Activated T-helper 1 cell treated with anti-CD3 and anti-CD28 coated beads, Interleukin-2, amount 50 U/mL, for 16 hours (primary cell): ENCODE measurements at places on chromosomes 4 and X.

DNA sequence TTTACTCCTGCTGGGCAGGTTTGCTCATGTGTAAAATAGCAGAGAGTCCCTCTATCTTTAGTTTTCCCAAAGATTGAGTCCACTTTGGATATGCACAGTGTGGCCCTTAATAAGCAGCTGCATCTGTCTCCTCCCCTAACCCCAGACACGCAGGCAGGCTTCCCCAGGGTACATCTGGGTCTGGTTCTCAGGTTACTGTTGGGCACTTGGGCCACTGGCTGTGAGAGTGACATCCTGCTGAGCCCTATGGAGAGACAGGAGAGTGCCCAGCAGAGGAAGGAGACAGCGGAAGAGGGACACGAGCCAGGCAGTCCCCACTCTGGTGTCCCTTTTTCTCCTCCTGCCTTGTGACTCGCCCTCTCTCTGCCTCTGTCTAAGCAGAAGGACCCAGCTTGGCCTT is 16.0 kb downstream of the XK start:
- no peak for DNase-seq

DNA sequence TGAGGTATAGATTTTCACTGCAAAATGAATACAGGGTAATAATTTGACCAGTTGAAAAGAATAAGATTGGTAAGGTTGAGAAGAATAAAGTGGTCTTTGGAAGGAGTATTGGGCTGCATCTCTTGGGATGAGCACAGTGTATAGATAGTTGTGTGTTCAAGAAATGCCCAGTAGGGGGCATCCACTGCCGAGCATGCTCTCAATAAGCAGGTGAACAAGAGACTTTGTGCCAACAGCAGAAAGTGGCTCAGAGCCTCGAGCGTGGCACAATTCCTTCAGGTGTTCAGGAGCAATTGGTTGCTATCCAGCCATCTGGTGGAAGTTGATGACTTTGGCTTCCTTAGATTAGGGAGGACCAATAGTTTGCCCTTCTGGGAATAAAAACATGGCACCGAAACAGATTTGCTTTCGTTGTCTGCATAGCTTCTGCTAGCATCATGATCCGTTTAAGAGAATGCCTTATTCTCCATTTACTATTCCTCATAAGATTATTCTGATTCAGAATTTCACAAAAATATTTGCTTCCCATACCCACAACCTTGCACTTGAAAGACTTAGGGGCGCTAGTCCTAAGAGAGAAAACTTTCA is 258.1 kb upstream of the NEIL3 start:
- no peak for DNase-seq

- no peak for DNase-seq
Measured at GRCh38 chr4:88497859-88498409, 25.6 kb downstream of the PYURF start.

DNA sequence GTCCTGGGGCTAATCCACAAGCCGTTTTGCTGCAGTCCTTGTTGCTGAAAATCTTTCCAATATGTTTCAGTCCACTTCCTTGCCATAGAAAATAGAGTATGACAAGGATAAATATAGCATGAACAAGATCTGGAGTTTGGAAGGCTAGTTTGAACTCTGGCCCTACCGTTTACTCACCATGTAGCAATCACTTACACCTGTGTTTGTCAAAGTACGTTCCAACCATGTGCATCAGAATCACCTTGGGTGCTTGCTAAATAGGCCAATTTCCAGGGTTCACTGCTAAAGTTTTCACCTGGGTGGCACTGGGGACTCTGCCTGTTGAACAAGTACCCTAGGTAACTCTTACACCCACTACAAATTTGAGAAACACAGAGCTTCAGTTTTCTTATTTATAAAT is 188.9 kb downstream of the ENOX2 start:
- DNase-seq: no peak

- no peak for DNase-seq
Measured at GRCh38 chrX:132533409-132533808, 44.6 kb upstream of the MBNL3 start.

DNA sequence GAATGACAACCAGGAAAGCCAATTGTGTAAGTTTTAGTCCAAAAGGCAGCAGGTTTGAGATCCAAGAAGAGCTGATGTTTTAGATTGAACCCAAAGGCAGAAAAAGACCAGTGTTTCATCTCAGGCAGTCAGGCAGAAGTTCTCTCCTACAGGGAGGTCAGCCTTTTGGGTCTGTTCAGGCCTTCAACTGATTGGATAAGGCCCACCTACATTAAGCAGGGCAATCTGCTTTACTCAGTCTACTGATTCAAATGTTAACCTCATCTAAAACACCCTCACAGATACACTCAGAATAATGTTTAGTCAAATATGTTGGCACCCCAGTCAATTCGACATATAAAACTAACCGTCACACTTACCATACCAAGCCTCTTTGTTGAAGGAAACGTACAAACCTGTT is 134.2 kb upstream of the NEIL3 start:
- DNase-seq: no peak

- no peak for DNase-seq
Measured at GRCh38 chrX:52138830-52139544, 45.7 kb upstream of the MAGED4 start.

- DNase-seq: no peak
Measured at GRCh38 chr4:70768301-70768948, 46.7 kb downstream of the RUFY3 start.

GRCh38 chr4:159607809-159608208 is 504.9 kb downstream of the RAPGEF2 start:
- DNase-seq: no peak

GRCh38 chrX:9462456-9462855 is 2.4 kb upstream of the TBL1X start:
- no peak for DNase-seq

DNA sequence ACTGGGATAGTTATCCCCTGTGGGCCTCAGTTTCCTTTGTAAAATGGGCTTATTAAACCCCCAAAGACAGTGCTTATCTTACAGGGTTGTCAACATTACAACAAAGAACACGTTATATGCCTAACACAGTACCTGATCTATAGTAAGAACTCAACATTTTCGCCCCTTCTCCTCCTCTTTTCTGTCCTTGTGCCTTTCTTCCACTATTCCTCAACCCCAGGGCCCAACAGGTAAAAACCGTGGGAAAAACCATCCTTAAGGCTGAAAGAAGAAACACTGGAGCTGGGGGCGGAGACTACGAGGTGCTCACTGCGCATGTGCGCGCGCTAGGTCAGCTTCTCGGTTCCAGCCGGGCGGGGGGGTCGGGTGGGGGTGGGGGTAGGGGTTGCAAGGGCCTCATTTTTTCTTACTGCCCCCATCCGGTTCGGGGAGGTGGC is 426 bp upstream of the XIAP start:
- DNase-seq: no peak

DNA sequence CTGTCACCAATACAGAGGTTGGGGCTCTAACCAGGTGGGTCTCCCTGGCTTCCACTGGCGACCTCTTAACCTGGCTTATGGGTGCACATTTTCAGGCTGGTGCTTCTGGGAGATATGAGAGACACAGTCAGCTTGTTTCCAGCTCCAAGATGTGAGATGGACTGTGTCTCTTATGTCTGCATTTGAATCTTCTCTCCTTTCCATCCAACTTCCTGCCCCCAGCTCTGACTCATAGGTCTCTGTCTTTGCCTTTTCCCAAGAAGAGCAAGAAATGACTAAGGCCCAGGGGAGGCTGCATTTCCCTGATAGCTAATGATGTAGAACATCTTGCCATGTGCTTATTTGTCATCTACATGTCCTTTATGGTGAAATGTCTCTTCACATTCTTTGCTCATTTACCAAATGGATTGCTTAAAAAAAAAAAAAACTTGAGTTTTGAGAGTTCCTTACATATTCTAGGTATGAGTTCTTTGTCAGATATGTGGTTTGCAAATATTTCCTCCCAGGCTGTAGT is 3.2 kb upstream of the UXT start:
- DNase-seq: no peak

GRCh38 chr4:161538941-161539340 is 624.9 kb downstream of the FSTL5 start:
- DNase-seq: no peak

DNA sequence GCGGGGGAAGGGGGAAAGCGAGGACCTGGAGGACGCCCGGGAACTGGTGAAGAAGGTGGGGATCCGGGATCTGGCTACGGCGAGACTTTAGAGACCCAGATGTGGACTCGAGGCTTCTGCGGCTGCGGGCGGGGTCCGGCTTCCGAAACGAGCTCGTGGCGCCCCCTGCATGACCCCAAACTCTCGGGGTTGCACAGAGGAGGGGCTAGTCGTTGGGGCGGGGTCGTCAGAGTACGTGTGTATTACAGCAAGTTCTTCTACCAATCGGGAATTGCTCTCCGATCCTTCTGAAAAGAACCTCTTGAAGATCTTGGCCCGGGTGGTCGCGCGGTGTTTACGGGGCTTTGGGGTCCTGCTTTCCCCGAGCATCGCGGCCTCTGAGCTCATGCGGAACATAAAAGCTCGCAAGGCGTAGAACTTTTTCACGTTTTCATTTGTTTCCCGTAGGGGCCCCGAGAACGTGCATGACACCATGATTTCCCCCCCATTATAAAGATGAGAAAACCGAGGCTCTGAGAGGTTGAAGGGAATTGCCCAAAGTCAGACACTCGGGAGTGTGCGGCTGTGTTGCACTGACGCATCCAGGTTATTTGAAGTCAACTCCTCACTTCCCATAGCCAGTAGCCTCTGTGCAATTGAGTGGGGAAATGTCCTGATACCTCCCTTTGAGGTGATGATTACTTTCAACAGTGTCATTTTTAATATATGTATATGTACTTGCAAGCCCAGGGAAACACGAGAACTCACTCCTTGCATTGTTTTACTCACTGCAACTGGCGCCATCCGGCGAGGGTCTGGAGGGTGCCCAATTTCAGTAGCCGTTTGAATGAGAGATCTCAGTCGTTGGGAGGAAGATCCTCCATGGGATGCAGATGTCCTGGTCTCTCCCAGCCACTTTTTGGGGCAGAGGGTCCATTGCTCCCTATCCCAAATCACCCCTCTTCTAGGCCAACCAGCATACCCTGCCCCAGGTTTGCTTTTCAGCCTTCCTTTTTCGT is at the start of gene BEND4:
BEND4 (minus strand) TSS at position 149 of the 998 bp plus-strand sequence. CDS start 512 bp downstream, outside the sequence.
- no peak for DNase-seq

- DNase-seq: no peak
Measured at GRCh38 chr4:168540503-168541265, 43.8 kb downstream of the PALLD start.

GRCh38 chr4:31692399-31692940 is 972.3 kb downstream of the PCDH7 start:
- no peak for DNase-seq

DNA sequence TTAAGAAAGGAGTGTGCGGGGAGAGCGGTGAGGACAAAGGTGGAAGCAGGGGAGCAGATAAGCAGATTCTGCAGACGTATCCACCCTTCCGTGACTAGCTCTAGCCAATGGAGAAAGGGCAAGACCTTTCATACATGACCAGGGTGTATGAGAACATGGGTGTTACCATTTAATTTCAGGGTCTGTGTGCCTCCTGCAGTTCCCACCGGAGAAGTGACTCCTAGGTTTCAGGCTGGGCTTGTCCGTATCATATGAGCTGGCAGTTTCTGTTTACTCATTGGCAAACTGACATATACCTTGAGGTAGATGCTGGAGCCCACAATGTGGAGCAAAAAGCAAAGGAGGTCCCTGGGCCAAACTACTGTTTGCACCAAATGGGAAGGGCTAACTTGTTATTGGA is 6.8 kb downstream of the RBM47 start:
- no peak for DNase-seq

DNA sequence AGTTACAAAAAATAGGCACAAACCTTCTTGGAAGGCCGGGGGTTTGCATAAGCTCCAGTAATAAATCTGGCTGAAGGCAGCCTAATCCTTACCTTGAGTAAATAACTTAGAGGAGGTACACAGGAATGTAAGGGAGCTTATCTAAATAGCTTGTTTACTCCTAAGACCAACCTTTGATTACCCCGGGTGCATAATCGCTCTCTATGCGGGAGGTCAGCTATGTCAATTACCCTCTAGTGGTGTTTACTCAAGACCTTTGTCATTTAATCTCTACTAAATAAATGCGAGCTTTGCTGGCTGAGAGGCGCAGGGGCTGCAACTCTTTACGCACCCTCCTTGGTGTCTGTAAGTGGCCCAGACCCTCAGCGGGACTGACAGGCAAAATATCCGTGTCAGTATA is 50.2 kb upstream of the MAP9 start:
- no peak for DNase-seq

GRCh38 chr4:108172231-108172752 is 3.6 kb upstream of the LEF1 start:
- no peak for DNase-seq

GRCh38 chrX:27964432-27964831 is 16.8 kb downstream of the DCAF8L1 start:
- DNase-seq: no peak

DNA sequence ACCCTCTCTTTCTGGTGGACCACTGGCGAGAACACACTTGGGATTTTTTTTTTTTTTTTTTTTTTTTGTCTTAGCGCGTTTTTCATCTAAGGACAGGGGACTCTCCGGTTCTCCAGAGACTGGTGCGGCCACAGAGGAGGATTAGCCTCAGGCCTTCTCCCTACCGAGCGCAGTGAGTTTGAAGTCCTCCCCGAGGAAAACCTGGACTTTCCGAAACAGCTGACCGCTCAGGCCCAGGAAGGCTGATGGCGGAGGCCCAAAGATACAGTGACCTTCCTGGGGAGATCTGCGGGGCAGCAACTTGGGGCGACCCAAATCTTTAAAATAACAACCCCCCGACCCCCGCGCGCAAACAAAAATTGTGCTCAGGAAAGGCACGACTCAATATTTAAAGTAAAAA is 9.2 kb downstream of the NKX3-2 start:
- DNase-seq: no peak

GRCh38 chr4:535181-535923 is 36.3 kb downstream of the PIGG start:
- DNase-seq: no peak

- no peak for DNase-seq
Measured at GRCh38 chrX:53584891-53585290, 101.6 kb downstream of the HUWE1 start.

GRCh38 chr4:8332891-8333331 is 63.4 kb downstream of the HTRA3 start:
- DNase-seq: no peak

- DNase-seq: no peak
Measured at GRCh38 chr4:82975792-82976191, 34.8 kb downstream of the LIN54 start.

GRCh38 chr4:120773641-120774040 is 148.9 kb downstream of the PRDM5 start:
- no peak for DNase-seq

- DNase-seq: no peak
Measured at GRCh38 chr4:15078682-15079642, 76.7 kb downstream of the CPEB2 start.

GRCh38 chrX:10577853-10578252 is 42.5 kb downstream of the MID1 start:
- DNase-seq: no peak

DNA sequence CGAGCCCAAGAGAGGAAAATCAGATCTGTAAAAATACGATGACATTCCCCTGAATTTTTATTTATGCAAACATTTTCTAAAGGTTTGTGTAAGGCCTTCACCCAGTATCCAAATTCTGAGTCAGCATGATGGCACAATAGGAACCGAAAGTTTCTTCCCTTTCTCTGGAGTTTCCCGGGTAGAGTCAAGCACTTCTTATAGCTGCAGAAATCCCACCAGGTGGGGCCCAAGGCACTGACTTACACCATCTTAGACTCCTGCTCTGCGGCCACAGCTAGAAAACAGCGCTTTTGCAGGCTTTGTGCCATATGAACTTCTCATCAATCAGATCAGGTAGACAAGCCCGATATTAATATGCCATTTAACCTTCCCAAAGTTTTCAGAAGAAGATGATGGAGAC is 13.4 kb downstream of the LEF1 start:
- DNase-seq: no peak

GRCh38 chr4:181536196-181536746 is 706.9 kb upstream of the TENM3 start:
- DNase-seq: no peak

- DNase-seq: no peak
Measured at GRCh38 chr4:124804041-124804440, 91.5 kb upstream of the ANKRD50 start.
